ENCODE measurements at places on chromosomes 3 and 15.

DNA sequence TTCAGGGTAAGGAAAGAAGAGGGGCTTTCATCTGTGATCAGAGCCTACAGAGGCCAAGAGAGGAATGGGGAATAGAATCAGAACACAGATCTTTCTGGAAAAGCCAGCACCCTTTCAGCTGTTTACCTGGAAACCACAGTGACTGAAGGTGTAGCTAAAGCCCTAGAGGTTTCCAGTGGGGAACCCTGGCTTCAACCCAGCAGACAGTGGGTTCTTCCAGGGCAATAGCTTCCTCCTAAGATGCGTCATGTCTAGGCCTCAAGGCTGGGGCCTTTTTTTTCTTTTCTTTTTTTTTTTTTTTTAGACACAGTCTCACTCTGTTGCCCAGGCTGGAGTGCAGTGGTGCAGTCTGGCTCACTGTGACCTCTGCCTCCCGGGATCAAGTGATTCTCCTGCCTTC, 3.1 kb upstream of the CPNE9 start:
- no peak for DNase-seq

DNA sequence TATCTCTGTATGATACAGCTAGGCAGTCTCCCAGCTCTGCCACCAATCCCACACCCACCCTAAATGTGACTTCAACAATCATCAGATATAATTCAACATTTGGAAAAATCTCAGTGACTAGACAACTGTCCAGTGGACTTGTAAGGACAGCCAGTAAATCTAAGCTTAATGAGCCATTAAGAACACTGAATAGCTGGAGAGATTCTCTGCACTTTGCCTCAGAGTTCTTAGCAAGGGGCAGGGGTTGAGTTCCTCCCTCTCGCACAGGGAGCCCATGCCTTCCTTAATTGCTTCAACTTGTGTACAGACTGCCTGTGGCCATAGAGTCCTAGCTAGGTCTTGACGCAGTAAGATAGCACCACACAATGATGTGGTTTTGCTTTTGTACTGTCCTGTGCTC, 15.6 kb downstream of the MEX3B start:
- no peak for DNase-seq

- DNase-seq, result no peak
Observed at GRCh38 chr3:150733373-150733935, 29.5 kb downstream of the SIAH2 start.

DNA sequence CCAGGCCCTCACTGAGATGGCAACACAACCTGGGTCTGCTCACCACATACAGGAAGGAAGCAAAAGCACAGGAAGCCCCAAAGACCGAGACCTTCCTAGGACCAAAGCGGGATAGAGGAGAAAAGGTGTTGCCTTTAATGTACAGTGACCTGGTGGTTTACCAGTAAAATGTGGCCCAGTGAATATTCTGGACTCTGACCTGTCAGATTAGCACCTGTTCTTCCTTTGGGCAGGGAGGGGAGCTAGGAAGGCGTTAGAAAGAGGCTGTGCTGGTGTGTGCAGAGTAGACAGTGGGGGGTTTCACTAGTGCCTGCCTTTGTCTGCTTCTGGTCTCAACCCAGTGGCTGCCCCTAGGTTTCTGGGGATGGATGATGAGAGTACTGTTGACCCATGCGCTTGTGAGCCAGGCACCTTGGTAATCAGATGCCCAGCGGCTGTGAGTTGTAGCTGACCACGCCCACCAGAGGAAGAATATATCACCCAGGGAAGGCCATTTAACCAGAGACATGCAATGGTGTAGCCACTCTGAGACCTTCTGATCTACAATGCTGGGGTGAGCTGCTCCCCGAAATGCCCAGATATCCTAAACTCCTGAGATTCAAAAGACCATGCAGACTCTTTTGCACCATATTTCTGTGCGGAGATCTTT, 90.1 kb upstream of the NEO1 start:
- no peak for DNase-seq

- DNase-seq, result no peak
Observed at GRCh38 chr15:73989001-73989798, 2.9 kb downstream of the STOML1 start.

DNA sequence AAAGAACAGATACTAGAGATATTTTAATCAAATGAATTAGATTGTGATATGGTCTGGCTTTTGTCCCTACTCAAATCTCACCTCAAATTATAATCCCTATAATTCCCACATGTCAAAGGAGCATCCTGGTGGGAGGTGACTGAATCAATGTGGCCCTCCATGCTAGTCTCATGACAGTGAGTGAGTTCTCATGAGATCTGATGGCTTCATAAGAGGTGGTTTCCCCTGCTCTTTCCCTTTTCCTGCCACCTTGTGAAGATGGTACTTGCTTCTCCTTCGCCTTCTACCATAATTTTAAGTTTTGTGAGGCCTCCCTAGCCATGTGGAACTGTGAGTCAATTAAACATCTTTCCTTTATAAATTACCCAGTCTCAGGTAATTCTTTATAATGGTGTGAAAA, 82.8 kb downstream of the FAIM start:
- DNase-seq, result no peak

- DNase-seq, result no peak
Observed at GRCh38 chr3:125643172-125643571, 47.9 kb upstream of the OSBPL11 start.

All from stimulated activated naive B cell treated with anti-CD40 and anti-IgM and Interleukin-4, amounts not matched to agents 10 μg/mL and 1 μg/mL and 100 μg/mL, for 72 hours (primary cell).